Cardiac ventricle fibroblast (primary cell): ENCODE measurements at places on chromosomes 3 and 15. TPM values are rescaled to one million over a fixed set of nuclear protein-coding genes. Genes with fewer than 3 reads are reported as not detected.

The C3orf38 gene
- 9.2 and 14.5 TPM in 2 replicates for total RNA-seq

The IMPG2 gene
- 0.20 and 0.37 TPM in 2 replicates for total RNA-seq

The CPEB1 gene
- total RNA-seq: 1.2 and 4.8 TPM in 2 replicates

The CAMK2N2 gene
- not detected in 2 replicates for total RNA-seq

The CHP1 gene
- 164 and 200 TPM in 2 replicates for total RNA-seq

The EFCC1 gene
- 0.06 TPM in 1 of 2 replicates, not detected in the other for total RNA-seq

The NR1I2 gene
- total RNA-seq: not detected in 2 replicates

The TMEM207 gene
- total RNA-seq: not detected in 2 replicates

The CP gene
- total RNA-seq: 2.4 and 4.2 TPM in 2 replicates

The STX19 gene
- total RNA-seq: not detected in 2 replicates

The ATP8B4 gene
- total RNA-seq: 1.4 and 1.8 TPM in 2 replicates

The RETNLB gene
- not detected in 2 replicates for total RNA-seq

The NANOGP8 gene
- not detected in 2 replicates for total RNA-seq

The LMCD1 gene
- 57.5 and 64.9 TPM in 2 replicates for total RNA-seq

The RTP4 gene
- total RNA-seq: 1.6 and 3.0 TPM in 2 replicates

The FSIP1 gene
- 0.20 and 0.25 TPM in 2 replicates for total RNA-seq

The CASR gene
- not detected in 2 replicates for total RNA-seq

The TIMP4 gene
- 54.6 and 62.7 TPM in 2 replicates for total RNA-seq

The DAZL gene
- 0.10 and 1.4 TPM in 2 replicates for total RNA-seq

The SEC22A gene
- 27.7 and 36.3 TPM in 2 replicates for total RNA-seq

The IQCH gene
- total RNA-seq: 0.31 and 1.8 TPM in 2 replicates

The RBPMS2 gene
- 0.24 and 0.50 TPM in 2 replicates for total RNA-seq

The ZNF860 gene
- total RNA-seq: 0.05 and 0.31 TPM in 2 replicates

The SQOR gene
- total RNA-seq: 19.3 and 21.8 TPM in 2 replicates
